C1 segment of cervical spinal cord (tissue), 14 donors: ENCODE measurements at places on chromosomes 6 and 20.

DNA sequence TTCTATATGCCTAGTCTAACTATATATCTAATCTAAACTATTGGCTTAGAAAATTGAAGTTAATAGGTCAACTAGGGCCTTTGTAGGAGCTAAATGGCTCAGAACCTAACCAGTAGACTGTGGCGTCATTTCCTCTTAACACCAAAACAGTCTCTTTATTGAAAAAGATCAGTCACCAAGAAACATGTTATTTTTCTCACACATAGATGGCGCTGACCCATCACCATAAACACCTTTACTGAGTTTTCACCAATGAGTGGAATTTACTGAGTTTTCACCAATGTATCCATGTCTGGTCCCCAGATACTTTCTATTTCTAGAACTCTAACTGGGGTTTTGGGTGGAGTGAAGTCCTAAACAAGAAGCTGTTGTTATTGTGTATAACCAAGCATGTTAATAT, 636.0 kb downstream of the BCKDHB start:
- DNase-seq, result no peak

DNA sequence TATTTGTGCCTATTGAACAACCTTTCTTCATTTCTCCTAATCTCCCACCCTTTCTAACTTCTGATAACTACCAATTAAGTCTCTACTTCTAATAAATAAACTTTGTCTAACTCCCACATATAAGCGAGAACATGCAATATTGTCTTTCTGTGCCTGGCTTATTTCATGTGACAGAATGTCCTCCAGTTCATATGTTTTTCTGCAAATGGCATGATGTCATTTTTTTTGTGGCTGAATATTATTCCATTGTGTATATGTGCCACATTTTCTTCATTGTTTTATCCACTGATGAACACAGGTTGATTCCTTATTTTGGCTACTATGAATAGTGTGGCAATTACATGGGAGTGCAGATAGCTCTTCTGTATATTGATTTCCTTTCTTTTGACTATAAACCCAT, 1041.5 kb upstream of the MANEA start:
- no peak for DNase-seq

- no peak for DNase-seq
Measured at GRCh38 chr6:155050311-155050710, 55.2 kb downstream of the TIAM2 start.

DNA sequence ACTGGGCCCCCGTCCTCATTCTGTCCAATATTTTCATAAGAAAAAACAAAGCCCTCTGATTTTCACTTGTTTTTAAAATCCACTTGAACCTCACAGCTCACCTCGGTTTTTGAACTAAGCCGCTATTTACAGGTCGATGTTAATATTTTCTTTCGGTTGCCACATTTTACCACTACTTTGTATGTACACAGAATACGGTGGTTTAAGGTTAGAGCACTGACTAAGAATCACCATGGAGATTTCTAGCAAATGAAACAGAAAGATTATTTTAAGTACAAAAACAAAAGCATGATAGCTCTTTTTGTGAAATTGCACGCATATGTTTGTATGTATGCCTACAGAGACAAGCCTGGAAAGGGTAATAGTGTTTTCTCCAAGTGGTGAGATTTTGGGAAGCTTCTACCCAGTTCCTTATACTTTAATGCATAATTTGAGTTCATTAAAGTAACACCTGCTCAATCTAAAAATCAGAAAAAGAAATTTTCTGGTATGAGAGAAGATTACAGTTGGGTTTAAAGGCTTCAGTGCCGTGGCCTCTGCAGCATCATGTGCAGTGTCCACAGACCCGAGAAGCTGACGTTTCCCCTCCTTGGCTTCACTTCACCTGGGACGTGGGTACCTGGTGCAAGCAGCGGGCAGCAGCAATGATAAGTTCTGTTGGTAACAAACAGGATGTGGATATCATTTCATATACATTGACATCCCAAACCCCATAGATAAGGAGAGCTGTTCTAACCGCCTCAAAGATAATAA, 144.0 kb downstream of the UST start:
- no peak for DNase-seq

DNA sequence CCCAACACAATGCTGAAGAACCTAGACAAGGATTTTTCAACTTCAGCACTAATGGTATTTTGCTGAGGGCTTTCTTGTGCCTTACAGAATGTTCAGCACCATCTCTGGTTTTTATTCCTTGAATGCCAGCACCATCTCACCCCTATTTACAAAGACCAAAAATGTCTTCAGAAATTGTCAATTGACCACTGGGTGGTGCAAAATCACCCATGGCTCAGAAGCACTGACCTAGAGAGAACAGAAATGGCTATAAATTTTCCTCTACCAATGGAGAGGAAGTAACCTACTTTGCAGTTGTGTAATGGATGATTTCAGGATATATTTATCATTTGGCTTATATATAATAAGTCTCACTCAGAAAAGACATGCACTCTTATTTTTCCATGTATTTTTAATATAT, 431.0 kb upstream of the IRAK1BP1 start:
- no peak for DNase-seq

DNA sequence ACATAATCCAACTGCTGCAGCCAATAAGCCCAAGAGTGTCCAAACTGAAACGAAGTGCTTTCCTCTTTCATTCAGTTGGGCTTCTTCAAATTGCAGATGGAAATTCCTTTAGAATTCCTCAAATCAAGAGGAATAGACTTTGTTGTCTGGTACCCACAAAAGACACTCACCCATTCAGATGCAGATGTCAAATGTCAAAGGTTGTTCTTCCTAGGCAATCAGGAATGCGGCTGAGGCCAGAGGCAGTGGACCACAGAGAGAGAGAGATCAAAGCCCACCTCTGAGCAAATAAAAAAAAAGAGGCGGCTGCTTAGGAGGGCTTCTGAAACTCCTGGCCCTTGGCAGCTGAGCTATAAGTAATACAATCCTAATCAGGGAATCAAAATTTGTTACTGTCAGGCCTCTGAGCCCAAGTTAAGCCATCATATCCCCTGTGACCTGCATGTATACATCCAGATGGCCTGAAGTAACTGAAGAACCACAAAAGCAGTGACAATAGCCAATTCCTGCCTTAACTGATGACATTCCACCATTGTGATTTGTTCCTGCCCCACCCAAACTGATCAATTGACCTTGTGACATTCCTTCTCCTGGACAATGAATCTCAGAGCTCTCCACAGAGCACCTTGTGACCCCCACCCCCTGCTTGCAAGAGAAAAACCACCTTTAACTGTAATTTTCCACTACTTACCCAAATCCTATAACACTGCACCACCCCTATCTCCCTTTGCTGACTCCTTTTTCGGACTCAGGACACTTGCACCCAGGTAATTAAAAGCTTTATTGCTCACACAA, 303.0 kb upstream of the GJE1 start:
- DNase-seq, result no peak
